ENCODE measurements at places on chromosomes 1 and 21. TPM values are rescaled to one million over a fixed set of nuclear protein-coding genes. Genes with fewer than 3 reads are reported as not detected.

The ALG14 gene
- 0.24 TPM for total RNA-seq

DNA sequence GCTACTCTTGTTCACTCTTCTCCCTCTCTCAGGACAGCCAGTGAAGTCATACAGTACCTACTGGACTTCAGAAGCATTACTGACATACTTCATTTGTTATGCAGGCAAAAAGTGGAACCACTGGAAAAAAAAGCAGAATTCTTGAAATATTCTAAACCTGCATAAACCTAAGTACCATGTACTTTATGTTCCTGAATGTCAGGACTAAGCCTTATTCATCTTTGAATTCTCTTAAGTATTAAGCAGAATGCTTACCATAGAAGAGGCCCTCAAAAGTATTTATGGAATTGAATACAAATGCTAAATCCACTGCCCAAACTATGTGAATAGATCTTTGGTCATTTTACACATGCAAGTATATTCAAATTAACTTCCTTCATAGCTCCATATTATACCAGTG lies 7.8 kb downstream of the PSMB2 start:
- DNase-seq = no peak

DNA sequence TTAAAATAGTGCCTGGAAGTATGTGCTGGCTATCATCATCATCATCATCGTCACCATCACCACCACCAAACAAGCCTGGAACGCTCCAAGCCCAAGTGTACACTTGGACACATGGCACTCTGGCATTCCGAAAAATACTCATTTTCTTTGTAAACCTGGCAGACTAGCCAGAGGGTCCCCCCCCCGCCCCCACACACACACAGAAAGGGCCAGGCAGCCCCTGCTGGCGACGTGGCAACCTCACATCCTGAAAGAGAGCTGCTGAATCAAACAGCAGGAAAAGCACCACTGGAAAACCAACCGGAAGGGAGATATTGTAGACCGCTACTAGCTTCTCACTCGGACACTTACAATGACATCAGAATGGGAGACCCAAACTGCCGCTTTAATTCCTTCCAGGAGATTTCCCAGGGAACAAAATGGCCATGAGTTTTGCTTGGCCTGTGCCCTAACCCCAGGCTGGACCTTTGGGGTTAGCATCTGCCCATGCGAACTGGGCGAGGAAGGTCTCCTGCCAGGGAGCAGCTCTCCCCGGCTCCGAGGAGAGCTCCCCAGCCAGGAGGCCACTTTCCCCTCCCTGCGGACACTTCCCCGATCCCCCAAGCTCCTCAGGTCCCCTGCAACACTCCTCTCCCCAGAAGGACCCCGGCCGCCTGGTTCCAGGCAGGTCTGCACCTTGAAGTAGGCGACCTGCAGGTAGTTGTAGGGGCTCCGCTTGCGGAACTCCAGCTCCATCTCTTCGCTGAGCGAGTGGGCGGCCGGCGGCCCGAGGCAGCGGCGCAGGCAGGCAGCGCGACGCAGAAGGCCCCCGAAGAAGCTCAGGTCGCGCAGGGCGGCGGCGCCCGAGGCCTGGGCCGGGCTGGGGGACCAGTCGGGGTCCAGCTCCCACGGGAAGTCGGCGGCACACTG lies 742 bp downstream of the P3H1 start:
- no peak for DNase-seq

The PRAMEF5 gene
- total RNA-seq = not detected

DNA sequence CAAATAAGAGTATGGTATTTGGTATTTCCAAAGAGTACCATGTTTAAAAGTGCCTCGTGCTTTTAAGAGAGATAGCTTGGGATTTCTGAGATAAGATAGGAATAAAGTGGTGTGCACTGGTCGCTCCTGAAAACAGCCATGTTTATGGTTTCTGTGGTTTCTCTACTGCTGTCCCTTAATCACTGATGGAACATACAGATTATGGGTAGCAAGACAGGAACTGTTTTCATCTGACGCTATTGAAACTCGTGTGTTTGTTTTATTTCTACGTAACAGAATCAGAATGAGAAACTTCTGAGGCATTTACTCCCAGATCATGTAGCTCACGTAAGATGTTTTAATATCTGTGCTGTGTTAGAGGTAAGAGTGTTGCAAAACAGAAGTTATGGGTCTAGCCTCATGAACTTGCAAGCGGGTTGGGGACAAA lies 126.0 kb downstream of the KIAA0319L start:
- DNase-seq = no peak
